CD8-positive, alpha-beta T cell (primary cell): ENCODE measurements at places on chromosomes 3 and 15. TPM values are rescaled to one million over a fixed set of nuclear protein-coding genes. Genes with fewer than 3 reads are reported as not detected.

Gene CSTA
- total RNA-seq, result not detected

Gene CAMK2N2
- total RNA-seq, result not detected

Gene C3orf85
- total RNA-seq, result not detected

Gene CFAP100
- not detected for total RNA-seq

Gene TBL1XR1
- total RNA-seq, result 64.8 TPM

DNA sequence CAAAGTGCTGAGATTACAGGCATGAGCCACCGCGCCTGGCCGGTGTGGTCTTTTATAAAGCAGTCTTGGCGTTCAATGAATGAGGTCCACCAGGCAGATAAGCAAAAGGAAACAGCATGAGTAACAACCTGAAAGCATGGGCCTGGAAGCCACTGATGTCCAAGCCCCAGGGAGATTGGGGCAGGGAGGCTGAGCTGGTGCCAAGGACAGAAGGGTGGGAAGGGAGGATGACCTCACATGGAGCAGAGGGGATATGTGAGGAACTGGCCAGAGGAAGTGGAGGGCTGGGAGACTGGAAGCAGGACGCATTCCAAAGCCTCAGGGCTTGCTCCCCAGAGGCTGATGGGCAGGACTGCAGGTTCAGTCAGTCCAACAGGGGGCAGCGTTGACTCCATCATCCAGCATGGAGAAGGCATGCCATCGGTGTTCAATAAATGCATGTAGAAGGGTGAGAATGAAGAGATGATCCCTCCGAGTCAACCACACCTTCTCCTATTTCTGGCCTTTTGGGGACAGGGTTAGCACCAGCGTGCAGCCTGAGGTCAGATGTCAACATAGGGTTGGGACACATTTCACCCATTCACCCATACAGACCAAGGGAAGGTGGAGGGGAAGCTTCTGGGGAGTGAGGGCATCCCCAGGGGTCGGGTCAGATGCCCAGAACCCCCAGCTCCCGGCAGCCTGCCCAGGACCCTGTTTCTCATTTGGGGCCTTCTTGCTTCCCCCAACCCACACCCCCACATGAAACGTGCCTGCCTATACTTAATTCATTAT lies 14.8 kb downstream of the MYL3 start:
- peak; percentile 33 for DNase-seq

DNA sequence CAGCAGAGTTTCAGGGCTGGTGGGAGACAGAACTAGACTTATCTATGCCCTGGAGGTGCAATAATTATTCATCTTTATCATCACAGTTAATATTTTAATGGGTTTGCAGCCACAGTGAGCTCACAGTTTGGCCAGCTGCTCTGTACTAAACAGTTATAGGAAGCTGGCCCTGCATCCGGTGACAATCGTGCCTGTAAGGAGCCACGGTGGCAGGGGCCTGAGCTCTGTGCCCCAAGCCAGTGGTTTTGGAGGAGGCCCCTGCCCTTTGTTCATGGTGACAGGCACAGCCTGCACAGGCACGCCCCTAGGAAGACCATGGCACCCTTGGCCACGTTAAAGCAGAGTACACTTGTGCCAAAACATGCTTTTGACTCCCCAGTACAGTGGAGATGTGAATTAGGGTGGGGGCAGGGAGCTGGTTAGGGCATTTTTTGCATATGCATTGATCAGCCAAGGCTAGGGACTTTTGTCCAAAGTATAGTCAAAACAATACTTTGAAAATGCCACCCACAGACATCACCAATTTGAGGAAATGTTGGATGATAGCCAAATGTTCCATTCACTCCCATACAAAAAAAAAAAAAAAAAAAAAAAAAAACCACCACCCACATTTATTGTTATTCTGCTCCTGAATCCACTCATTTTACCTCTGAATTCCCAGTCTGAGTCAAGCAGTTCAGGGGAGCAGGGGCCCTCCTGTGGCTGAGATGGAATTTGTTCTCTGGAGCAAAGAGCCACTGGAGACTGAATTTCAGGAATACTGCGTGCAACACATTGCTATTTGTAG lies 3.4 kb upstream of the RFTN1 start:
- DNase-seq, result peak; percentile 41

DNA sequence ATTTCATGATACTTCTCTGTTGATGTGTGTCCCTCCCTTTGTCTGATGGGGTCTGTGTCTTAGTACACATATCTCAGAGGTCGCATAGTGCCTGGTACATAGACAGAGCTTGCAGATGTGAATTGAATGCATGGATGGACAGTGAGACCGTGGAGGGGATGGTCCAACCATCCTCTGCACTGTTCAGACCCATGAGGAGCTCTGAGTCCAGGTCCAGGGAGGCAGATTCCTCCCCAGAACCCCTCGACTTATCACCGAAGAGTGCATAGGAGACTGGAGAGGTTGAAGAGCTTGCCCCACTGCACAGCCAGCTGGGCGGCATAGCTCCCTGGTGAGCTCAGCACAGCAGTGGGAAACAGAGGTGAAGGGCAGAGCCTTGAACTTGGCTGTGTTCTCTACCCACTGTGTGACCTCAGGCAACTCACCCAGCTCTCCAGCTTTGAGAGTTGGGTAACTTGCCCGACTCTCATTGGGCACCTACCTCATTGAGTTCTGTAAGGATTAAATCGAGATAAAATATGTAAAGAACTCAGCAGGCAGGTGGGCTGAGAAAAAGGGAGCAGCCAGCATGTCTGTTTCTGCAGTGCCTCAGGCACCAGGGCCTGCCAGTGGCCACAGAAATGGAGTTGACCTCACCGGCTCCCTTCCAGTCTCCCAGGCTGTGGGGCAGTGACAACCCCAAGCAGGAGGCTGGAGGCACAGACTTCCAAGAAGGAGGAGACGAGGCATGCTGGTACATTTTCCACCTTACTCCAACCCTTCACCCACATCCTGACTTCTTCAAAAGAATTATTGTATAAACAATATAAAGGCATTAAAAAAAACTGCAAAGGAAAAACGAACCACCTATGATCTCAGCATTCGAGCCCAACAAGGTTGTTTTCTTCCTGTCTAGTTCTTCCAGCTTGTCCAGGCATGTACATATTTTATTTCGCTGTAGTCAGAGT lies 54.1 kb upstream of the TFRC start:
- no peak for DNase-seq

DNA sequence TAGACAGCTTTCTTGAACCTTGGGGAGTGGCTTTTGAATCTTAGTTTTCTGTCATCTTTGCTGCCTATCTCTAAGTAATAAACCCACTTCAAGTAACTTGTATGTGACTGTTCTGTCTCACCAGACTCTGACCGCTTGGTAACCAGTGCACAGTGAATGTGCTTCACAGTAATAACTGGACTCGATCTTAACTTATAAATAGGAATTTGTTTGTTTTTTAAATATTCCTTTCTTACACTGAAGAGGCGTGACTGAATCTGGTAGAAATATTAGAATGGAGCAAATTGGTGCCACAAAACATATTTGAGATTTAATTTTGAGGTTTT lies 318.0 kb downstream of the GBE1 start:
- DNase-seq, result no peak

DNA sequence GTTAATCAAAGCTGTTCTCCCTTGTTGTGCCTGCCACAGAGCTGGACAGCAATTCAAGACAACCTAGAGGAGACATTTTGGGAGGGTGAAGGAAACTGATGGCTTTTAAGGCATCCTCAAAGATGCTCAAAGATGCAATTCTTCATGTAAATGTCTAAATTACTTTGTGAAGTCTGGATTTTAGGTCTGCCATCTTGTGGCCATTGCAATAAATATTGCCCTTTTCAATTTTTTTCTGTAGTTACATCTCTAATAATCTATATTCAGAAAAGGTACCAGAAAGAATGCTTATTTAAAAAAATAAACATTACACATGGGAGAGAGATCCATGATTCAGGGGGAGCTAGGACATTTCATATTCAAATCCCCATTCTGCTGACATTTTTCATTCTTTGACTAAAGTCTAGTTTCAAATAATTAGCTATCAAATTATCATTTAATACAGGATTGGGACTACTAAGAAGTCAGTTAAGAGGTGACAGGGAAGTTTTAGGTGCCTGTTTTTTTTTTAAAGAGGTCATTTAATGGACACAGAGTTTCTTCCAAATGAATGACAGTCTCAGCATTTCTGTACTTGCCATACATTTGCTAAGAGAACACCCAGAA lies 259.8 kb upstream of the WNT5A start:
- DNase-seq, result no peak

DNA sequence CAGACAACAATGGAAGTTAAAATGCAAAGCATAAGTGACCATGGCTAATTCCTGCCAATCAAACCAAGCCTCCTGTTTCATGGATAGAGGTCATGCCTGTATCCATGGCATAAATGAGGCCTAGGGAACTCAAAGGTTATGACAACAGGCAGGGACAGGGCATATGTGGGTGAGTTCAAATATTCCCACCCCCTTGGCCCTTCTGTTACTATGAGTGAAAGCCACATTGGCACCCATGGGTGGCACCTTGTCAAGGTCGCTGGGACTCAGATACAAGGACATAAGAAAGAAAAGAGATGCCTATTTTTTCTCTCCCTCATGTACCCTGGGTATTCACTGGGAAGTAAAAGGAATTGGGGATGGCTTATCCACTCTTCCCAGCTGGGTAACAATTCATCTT lies 25.3 kb upstream of the TMEM45A start:
- no peak for DNase-seq

- peak; percentile 60 for DNase-seq
Measured at GRCh38 chr3:53160660-53161449, at the start of gene PRKCD. Gene PRKCD, plus strand, starts transcription at chr3:53161209. Its CDS starts 17,214 bp downstream, at chr3:53178423.

- DNase-seq, result no peak
Measured at GRCh38 chr3:73249047-73249446, 187.6 kb downstream of the EBLN2 start.

DNA sequence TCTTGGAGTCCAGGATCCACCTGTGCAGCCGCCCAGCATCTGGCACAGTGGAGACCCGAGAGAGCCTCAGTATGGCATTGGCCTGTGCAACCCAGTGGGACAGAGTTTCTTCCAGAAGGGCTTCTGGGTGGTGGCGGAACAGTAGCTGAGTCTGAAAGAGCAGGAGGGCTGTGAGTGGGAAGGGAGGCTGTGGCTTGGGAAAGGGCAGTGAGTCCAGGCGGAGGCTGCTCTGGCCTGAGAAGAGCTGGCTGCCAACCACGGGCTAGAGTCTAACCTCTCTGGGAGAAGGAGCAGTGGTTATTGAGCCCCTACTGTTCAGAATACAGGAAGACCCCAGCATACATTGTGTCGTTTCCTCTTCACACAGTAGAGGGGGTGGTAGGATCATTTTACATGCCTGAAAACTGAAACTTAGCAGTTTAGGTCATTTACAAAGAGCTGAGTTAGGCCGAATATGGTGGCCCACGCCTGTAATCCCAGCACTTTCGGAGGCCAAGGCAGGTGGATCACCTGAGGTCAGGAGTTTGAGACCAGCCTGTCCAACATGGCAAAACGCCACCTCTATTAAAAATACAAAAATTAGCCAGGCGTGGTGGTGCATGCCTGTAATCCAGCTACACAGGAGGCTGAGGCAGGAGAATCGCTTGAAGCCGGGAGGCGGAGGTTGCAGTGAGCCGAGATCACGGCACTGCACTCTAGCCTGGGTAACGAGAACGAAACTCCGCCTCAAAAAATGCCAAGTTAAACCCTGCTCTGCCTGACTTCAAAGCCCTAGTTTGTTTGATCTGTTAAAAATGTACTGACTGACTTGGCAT lies 3.2 kb downstream of the AEN start:
- no peak for DNase-seq

DNA sequence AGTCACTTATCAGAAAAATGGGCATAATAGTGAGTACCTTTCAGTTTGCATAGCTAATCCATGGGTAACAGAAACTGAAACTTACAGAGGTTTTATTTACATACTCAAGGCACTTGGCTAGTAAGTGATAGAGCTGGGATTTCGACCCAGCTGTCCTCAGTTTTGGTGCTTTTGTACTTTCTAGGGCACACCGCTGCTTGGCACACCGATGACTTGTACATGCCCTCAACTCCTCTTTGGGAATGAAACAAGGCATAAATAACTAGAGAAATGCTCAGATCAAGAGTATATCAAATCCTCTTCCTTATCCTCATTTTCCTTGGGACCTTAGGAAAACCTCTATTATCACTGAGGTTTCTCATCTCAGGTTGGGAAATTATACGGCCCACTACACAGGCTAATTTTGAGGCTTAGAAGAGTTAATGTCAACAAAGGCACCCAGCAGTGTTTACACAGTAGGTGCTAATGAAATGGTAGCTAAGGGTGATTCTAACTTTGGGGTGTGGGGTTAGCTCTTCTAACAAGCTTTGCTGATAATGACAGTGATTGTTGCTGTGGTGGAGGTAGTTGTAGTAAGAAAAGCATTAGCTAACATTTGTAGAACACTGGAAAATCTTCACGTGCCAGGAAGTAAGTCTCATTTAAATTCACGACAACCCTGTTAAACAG lies 20.3 kb upstream of the DGKG start:
- no peak for DNase-seq

- no peak for DNase-seq
Measured at GRCh38 chr15:71254491-71254890, 139.2 kb downstream of the THSD4 start.

DNA sequence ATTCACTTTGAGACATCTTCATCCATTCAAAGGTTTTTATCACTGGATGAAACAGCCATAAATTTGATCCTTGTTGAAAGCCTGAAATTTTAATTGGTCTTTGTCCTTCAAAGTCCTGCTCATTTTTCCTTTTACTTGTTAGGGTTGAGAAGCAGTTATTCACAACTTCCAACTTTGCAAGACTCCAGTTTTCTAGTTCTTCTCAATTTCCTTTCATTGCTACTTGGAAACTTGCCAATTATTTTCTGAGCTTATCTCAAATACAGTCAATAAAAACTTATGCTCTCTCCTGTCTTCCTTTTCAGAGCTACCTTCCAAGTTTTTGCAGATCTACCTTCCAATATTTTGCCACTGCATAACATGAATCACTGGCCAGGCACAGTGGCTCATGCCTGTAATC lies 23.7 kb upstream of the CD276 start:
- DNase-seq, result no peak

DNA sequence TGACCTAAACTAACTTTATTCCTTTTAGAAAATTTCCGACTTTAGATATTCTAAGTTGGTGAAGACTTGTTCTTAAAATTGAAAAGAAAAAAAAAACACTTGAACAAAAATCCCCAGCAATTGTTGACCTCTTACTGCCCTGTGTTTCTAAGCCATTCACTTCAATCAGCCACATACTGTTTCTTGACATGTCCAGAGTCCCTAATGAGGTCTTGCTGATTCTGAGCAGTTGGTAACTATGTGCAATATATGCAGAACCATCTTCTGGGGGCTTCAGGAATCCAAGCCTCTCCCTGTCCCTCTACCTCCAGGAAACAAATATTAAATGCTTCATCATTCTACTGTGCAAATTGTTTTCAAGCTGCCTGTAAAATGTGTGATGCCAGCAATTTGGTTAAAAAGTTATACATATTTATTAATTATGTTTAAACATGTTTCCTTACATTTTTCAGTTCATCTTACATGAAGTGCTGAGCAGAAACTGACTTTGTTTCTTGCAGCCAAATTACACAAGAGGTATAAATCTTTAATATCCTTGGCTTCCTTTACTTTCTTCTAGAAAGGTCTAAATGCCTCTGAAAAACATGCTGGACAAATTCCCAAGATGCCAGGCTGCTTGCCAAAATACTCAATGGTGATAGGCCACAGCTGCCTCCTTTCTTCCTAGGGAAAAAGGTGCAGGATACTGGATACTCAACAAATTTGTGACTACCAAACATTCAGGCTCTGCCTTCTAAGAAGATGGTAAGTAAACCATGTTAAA lies 19.8 kb upstream of the GYG1 start:
- no peak for DNase-seq

- DNase-seq, result no peak
Measured at GRCh38 chr15:83012076-83012426, 612 bp upstream of the C15orf40 start.
